ENCODE measurements at places on chromosomes 6 and 20.

- DNase-seq = no peak
These were observed 334.0 kb downstream of the THBS2 start for GRCh38 chr6:168919470-168920179.

GRCh38 chr6:131262060-131262459 is 126.8 kb downstream of the AKAP7 start:
- DNase-seq = no peak

DNA sequence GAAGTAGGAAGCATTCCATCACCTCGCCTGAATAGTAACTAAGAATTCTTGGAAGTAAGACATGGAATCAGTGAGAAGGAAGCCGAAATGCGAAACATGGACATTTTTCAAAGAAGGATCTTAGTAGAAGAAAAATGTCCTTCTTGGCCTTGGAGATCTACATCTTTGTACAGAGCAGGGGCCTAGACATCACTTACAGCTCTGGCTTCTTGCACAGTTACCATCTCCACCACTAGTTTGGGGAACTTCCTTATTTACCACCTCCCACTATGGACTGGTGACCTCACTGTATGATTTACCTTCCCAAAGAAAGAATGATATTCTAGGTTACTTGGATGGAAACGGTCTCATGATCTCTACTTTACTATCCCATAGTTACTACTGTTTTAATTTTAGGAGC is 15.7 kb downstream of the CASS4 start:
- DNase-seq = no peak

DNA sequence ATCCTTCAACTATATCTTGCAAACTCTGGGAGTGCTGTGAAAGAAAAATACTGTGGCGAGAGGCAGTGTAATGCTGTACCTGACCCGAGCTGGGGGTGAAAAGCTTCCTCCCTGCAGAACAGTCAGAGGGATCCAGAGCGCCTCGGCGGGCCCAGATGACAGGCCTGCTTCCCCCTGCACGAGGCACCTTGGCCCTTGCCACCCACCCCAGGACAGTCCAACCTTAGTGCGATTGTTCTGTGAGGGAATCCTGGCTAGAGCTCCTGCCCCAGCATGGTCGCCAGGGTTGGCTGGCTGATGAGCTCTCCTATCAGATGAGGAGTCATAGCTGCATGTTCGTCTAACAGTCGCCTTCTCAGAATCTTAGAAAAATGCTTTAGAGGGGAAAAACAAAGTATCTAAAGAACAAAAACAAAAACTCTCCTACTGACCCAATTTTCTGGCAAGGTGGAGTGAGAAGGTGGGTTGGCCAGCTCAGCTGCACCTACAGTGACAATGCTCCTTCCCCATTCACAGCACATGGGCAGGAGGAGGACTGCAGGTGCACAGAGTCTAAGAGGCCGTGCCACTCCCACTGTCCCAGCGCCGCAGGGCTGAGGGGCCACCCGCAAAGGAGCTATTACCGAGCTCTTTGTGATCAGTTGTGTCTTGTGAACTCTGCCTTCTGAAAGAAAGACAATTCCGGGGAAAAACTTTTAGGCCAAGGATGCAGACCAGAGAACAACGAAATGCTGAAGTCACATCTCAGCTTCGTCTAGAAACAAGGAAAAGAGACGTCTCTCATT is 28.6 kb upstream of the GPR6 start:
- no peak for DNase-seq

- DNase-seq = no peak
These were observed 420.0 kb upstream of the EYS start for GRCh38 chr6:66127061-66127460.

DNA sequence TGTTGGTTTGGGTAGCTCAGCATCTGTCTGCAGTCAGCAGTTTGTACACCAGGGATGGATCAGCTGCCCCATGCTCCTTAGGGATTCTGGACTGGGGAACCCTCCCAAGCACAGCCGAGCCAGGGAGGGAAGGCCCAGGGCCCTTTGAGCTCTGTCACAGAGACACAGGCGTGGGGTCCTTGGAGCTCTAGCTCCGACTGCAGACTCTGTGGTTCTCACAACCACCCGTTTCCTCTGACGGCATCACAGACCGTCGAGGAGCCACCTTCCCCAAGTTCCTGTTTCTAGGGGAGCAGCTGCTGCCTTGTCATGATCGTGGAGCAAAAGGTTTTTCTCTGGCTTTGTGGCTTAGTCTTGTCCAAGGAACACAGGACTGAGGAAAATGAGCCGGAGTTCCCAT is at the start of gene SLA2:
TSS of gene SLA2 (minus strand) at position 199 of the 400 bp plus-strand sequence. CDS start 4,861 bp downstream, outside the sequence.
- DNase-seq = no peak

GRCh38 chr6:85923013-85923430 is 280.3 kb upstream of the SYNCRIP start:
- DNase-seq = peak; percentile 35

- DNase-seq = no peak
These were observed 1.3 kb upstream of the MYBL2 start for GRCh38 chr20:43665466-43666176.

GRCh38 chr6:36118550-36119107 is 11.7 kb upstream of the MAPK13 start:
- no peak for DNase-seq

- DNase-seq = no peak
These were observed 4.7 kb downstream of the GABRR1 start for GRCh38 chr6:89212472-89212871.

DNA sequence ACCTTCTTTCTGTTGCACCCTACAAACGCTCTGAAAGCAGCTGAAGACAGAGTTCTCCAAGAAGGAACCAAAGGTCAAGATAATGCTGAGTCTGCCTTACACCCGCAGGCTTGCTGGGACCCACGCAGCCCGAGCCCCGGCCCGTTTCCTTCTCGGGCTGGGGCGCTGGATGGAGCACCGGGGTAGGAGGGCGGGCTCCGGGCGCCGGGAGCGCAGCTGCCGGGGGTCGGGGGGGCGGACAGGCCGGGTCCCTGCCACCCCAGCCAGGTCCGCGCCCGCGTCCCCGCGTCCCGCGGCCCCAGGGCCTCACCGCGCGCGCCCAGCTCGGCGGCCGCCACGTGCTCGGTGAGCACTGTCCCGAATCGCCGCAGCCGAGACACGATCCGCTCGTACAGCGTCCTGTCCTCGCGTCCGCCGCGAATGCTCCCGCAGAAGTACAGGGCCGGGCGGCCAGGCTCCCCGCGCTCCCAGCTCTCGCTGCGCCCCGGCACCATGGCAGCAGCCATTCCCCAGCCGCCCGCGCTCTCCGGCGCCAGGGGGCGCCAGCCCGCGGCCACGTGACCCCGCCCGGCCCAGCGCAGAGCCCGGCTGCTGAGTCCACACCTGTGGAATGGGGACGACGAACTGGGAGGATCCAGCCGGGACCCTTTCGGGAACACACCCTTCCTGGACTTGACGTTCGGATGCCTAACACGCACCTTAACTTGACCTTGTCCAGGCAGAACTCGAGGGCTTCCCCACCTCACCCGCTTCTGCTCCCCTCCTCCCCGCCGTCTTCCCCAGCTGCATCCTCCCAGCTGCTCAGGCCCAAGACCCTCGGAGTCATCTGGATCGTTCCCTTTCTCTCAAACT is at the start of gene DNPH1:
TSS of gene DNPH1 (minus strand) at position 531 of the 852 bp plus-strand sequence. CDS start at position 506, 25 bp downstream.
- peak; percentile 60 for DNase-seq

DNA sequence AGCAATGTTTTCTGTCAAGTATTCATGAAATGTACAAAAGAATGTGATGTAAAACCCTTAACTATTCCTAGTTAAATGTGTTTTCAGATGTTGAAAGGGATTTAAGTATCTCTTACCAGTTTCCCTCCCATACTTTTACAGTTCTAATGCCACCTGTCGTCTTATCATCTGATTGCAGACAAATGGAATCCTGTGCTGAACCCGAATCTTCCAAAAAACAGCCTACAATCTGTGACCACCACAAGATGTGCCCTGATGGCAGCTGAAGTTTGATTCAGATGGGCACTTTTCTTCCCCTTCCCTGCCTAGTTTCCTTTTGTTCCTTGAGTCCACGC is 1.9 kb downstream of the TOMM6 start:
- no peak for DNase-seq

GRCh38 chr20:62176866-62177265 is 6.0 kb upstream of the MTG2 start:
- DNase-seq = no peak

GRCh38 chr6:166419286-166419685 is 36.5 kb upstream of the MPC1 start:
- DNase-seq = no peak

GRCh38 chr6:7254980-7255835 is 57.8 kb downstream of the SSR1 start:
- no peak for DNase-seq

- no peak for DNase-seq
These were observed 48.3 kb downstream of the ADGRF1 start for GRCh38 chr6:46993846-46994245.

DNA sequence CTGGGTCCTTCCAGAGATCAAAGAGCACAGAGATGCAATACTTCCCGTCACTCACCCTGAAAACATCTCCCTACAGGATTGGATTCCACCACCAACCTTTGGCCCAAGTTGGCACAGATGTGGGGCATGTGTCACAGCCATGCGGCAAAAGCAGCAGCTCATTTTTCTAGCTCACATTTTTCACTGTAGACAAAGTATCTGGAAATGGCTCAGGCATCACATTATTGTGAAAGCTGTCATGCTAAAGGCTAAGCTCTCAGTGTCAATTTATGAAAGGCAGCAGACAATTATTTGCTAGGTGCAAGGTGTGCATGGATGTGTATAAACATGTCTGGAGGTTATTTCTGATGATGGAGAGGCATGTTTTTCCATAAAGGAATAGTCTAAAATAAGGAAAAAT is 248.8 kb upstream of the PRND start:
- no peak for DNase-seq

- no peak for DNase-seq
These were observed 34.2 kb upstream of the DDR1 start for GRCh38 chr6:30849903-30850651.

DNA sequence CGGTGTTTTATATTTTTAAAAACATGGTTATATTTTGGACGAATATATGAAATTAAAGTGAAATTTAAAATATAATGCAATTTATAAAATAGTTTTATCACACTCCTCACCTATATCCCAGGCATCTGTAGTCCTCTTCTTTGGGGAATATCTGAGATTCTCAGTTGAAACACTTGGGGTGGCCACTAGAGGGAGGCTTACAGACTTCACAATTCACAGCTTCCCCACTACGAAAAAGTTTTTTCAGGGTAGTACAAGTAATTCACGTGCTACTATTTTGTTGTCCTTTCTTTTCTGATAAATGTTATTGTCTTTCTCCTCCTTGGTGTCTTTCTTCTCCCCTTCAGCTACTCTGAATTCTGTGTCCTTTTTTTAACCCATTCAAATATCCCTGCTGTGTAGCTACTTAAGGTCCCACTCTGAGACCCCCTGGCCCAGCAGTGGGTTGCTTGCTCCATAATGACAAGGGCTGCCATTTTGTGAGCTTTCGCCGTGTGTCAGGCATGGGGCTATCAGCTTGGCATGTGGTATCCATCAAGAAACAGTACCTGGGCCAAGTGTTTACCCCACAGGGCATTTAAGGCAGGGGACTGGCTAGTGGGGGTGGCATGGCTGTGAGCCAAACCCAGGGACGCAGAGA is 43.6 kb upstream of the PHACTR3 start:
- DNase-seq = no peak

- DNase-seq = no peak
These were observed 22.9 kb downstream of the FKBP1A start for GRCh38 chr20:1369970-1370369.

GRCh38 chr20:23187751-23188150 is 101.6 kb upstream of the CD93 start:
- DNase-seq = peak; percentile 51

DNA sequence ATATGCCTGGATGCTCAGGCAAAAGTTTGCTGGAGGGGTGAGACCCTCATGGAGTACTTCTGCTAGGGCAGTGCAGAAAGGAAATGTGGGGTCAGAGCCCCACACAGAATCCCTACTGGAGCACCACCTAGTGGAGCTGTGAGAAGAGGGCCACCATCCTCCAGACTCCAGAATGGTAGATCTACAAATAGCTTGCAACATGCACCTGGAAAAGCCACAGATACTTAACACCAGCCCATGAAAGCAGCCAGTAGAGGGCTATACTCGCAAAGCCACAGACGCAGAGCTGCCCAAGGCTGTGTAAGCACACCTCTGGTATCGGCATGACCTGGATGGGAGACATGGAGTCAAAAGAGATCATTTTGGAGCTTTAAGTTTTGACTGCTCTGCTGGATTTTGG is 60.7 kb upstream of the GJE1 start:
- no peak for DNase-seq

DNA sequence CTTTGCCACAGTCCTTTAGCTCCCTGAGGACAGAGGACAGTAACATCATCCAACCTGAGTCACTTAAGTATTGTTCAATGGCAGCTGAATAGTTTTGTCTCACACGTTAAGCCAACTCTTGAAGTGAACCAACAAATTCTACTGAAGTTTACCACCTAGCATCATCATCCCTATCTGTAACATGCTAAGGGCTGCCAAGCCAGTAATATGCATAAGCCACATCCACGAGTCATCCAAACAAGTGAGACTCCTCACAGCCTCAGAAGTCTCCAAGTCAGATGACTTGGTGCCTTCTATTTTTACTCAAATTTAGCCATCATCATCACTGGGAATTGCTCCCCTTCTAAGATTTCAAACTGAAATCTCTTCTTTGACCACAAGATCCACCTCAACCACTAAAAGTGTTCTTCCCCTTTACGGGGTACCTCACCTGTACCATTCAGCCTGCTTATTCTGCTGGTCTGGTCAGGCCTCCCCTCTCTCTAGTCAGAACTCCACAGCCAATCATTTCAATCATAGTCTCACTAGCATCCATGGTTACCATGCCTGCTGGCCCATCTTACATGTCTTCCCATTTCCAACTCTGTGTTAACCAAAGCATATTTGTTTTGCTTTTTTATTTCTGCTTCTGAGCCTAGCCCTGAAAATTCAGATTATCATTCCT is 73.7 kb downstream of the DTNBP1 start:
- DNase-seq = no peak

DNA sequence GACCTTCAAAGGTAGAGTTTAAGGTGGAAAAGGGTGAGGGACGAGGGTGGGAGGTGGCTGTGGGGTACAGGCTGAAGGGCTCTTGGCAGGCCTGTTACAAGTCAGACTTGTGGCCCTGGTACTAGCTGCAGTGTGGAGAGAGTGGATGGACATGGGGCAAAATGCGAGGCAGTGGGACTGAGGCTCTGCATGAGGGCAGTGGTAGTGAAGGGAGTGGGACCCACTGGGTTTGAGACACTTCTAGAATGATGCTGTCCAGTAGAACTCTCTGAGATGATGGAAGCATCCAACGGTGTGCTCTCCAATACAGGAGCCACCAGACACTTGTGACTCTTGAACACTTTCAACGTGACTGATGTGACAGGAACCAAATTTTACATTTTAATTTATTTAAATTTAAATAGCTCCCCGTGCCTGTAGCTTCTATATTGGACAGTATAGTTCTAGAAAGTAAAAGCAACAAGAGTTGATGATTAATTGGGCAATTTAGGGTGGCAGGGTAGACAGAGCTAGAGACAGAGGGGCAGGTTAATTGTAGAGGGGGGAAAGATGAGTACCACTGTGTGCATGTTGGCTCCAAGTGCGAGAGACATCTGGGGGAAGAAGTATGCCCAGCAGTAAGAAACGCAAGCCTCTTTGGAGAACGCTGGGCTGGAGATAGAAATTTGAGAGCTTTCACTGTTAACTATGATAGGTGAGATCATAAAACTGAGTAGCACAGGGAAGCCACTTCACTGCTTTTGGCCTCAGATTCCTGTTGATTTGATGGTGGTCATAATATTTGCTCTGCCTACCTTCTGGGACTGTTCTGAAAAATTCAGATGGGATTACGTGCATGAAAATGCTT is 77.5 kb downstream of the TXNDC5 start:
- DNase-seq = no peak

All from right renal pelvis (tissue), 4 donors.